ENCODE measurements at places on chromosomes 4 and X.

GRCh38 chr4:68948044-68948743, 3.4 kb downstream of the UGT2A3 start:
- DNase-seq: no peak

DNA sequence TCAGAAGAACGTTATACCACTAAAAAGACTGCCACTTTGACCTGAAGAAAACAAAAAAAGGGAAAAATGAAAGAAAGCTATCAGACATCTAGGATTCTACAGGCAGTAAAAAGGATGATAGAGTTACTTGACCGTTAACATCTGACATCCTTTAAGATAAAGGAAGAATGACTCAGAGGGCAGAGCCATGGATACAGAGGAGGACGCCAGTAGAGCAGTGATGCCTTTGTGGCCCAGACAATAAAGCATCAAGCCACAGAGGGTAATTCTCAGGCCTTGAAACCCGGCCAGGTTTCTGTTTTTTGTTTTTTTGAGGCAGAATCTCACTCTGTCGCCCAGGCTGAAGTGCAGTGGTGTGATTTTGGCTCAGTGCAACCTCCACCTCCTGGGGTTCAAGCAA, 9.5 kb upstream of the BEX1 start:
- no peak for DNase-seq

DNA sequence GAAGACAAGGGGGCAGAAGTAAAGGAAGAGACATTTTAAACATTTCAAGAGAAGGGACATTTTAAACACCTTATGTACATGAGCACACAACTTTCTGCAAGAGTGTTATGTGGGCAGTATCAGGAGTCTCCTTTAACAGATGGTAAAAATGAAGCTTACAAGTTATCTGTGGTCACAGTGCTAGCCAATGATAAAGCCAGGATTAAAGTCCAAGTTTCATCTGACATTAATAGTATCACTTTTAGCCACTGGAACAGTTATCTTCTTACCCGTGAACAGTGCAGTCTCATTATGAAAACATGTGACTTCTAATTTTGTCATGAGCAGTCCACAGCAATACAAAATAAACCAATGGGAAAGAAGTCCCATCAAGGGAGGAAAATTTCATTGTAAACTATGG, 627.9 kb upstream of the AGA start:
- DNase-seq: no peak

GRCh38 chrX:118824173-118824730, 628 bp downstream of the ZCCHC12 start:
- no peak for DNase-seq

DNA sequence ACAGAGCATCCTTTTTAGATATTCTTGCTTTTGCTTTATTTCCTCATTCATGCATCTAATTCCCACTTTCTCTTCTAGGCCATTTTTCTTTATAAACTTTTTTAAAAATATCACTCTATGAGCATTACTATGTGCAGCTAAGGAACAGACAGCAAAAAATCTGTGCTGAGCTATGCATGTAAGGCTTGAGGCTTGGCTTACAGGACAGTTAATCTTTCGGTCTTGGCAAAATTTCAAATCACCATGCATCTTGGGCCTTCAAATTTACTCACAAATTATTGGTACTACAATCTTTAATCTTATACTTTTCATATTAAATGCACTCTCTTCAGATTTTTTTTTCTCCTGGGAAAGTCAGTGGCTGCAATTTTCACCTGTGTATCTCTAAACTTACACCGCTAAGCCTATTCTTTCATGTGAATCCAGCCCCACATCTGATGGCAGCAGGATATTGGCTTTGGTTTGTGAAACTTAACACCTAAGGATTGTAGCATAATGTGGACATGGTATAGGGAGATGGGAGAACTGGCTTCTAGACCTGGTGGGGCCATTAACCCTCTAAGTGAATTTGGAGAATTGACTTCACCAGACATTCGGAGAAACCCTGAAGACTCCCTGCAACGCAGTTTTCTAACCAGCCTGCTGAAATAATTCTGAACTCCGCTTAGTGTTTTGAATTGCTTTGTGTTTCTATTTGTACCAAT, 278.3 kb downstream of the SPRY1 start:
- DNase-seq: no peak

GRCh38 chrX:152900937-152901445, 3.1 kb downstream of the ZNF185 start:
- no peak for DNase-seq

DNA sequence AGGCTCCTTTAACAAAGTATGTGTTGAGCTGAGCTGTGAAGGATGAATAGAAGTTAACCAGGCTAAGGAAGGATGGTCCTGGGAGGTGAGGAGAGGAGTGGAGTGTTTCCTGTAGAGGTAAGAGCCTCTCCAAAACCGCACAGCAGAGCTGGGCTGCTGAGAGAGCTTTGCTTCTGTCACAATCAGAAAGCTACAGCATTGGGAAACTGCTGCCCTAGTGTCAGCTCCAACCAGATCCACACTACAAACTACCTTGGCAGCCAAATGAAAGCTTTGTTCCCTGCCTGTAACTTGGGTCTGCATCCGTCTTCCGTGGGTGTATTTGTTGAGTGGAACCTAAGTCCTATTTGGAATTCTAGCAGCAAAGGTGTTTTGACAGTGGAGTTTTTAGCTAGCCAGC, 91.8 kb downstream of the REPS2 start:
- no peak for DNase-seq

GRCh38 chr4:126628933-126629332, 1003.8 kb upstream of the INTU start:
- DNase-seq: no peak

- DNase-seq: no peak
Measured at GRCh38 chrX:49991758-49992157, 69.4 kb downstream of the CLCN5 start.

DNA sequence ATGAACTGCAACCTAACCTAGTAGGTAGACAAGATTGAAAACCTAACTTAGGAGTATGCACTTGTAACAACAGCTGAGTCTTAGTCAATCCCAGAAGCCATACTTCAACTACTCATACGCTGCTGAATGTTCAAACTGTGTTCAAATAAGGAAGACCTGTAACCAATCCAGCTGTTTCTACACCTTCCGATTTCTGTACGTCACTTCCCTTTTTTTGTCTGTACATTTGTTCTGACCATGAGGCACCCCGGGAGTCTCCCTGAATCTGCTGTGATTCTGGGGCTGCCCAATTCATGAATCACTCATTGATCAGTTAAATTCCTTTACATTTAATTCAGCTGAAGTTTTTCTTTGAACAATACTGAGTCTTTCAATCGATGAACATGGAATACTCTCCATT, 89.5 kb downstream of the BMP3 start:
- no peak for DNase-seq

DNA sequence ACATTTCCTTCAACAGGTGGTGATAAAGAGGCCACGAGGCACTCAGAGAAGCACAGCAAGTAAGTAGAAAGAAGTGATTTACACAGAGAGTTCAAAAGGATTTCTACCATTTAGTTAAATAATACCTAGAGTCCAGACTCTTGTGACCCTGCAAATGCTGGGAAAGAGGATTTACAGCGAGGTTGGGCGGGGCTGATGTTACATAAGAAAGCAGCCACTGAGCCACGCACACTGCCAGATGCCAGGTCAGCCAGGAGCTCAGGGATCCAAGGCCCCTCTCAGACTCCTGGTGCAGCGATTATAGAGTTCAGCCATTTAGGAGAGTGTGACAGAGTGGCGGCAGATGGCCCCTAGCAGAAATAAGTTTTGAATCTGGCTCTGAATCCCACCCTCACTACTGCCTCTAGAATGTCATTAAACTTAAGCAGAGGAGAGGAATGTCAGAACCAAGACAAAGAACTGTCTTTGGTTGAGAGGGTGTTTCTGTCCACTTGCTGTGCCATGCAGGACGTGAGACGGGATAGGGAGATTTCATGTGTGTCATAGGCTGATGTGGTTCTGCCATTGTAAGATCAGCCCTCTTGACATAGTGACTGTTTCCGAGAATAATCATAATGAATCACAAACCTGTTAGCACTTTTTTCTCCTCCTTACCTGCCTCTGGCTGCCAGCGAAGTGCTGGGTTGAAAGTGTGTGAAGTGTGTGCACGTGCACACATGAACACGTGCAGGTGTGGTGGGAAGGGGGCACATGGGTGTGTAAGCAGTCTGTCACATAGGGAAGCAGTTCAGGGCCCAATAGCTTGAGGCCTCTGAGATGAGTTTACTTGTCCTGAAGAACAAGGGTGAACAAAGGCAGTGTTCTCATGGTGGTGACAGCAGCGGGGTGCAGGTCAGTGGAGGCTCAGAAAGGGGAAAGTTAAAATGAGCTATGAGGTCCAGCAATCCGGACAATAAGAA, 50.1 kb downstream of the MFAP3L start:
- DNase-seq: no peak

DNA sequence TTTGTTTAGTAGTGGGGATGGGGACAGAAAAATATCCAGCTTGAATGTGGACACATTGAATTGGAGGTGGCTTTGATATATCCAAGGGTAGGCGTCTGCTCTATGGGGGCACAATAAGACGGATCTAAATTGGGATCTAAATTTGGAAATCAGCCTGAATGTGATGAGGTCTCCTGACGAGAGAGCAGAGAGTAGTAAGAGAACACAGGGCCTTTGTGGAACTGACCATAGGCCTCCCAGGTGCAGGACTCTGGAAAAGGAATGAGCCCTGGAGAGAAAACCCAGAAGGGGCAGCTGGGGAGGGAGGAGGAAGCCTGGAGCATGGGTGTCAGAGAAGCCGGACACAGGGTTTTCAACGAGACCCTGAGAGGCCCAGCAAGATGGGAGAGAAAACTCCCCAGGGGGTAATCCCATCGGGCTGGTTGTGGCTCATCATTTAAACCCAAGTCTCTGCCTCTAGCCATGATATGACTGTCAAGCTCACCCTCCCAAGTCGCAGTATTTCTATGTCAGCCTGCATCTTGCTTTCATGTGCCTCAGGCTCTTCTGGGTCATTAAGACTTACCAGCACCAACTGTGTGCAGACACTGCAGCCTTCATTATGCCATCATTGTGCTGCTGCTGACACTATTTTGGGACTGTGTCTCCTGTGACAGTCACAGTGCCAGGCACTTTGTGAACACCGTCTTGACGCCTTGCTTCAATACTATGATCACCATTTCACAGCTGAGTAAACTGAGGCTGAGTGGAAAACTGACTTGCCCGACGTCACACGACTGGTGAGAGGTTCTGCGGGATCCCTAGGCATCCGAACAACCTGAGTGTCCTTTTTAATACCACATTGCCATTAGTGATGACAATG, 57.1 kb downstream of the ANAPC4 start:
- no peak for DNase-seq

- DNase-seq: no peak
Measured at GRCh38 chrX:65750674-65751469, 83.4 kb downstream of the MSN start.

- peak; percentile 21 for DNase-seq
Measured at GRCh38 chr4:173191623-173192041, 23.0 kb downstream of the GALNT7 start.

- DNase-seq: no peak
Measured at GRCh38 chrX:63932907-63933306, 147.9 kb upstream of the ARHGEF9 start.

DNA sequence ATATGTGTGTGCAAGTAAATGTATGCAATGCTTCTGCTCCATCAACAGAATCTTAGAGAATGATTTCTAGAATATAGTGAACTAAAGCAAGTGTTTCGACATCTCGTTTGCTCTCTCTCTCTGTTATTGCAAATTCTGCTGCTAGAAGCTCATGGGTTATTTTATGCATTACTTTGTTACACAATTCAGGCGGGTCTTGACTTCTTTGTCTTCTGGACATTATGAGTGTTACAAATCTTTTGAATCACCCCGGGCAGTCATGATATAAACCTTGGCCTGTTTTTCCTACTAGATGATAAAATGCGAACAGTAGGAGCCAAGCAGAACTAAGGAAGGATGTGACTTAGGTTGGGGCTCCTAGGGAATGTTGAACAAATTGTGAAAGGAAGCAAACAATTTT, 166.4 kb upstream of the SFRP2 start:
- DNase-seq: no peak

GRCh38 chr4:26466578-26467270, 23.6 kb downstream of the CCKAR start:
- no peak for DNase-seq

DNA sequence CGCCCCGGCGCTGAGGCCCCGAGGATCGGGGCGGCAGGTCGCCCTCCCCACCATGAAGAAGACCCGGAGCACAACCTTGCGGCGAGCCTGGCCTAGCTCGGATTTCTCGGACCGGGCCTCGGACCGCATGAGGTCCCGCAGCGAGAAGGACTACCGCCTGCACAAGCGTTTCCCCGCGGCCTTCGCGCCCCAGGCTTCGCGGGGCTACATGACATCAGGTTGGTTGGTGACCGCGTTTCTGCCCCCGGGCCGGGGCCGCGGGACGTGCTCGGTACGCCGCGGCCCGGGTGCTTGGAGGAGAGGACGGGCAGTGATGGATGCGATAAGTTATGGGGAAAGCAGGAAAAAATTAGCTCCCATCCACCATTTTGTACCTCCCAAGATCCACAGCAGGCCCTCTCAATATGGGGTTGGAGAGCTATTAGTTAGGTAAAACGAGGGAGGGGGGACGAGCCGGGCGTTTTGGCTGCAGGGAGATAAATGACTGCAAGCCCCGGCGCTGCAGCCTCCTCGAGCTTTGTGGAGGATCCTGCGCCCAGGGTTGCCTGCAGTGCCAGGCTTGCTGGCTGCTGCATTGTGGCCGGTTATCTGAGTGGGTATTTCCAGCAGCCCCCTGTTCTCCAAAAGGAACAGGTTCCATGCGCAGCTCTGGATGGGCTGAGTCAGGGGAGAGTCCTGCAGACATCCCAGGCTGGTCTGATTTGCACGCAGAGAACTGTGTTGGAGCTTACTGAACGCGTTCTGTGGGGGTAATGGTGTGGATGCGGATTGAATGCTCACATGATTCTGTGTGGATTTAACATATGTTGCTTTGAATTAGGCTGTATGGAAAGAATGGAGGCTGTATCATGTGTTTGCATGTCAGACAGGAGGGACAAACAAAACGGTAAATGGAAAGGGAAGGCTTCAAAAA, 1.9 kb downstream of the STOX2 start:
- no peak for DNase-seq

DNA sequence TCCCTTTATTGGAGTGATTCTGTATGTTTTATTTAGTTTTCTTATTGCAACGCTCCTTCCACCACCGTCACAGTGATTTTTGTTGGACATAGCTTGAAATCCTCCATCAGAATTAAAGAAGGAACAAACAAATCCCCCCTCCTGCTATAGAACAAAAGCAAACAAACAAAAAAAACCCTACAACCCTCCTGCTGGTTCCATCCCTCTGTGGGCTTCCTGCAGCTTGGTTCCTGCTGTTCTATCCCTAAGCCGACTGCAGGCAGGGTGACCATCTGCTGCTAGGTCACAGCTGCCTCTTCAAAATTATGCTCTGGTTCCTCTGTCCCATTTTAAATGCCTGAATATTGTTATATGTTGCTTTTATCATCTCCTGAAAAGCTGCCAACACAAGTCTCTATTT, 116.8 kb upstream of the AGA start:
- DNase-seq: no peak

DNA sequence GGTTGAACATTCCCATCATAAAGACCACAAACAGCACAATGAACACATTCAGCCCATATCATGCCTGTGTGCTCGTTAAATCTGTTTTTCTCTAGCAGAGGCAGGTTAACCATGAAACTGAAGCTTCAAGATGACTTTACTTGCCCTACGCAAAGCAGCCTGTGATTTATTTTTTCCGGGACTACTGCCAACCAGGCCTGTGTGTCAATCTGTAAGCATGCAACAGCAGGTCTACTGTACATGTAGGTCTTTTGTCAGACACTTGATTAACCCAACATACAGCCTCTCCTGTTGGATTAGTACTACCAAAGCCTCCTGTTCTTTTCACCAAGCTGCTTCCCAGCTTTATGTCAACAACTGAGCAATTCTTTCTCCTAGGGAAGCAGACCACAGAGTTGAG, 85.5 kb upstream of the ACSL1 start:
- peak; percentile 72 for DNase-seq

- DNase-seq: no peak
Measured at GRCh38 chrX:111504941-111505340, 6.5 kb upstream of the SERTM2 start.

Measured in fibroblast of gingiva (primary cell).